Endodermal cell (in vitro differentiated cells): ENCODE measurements at places on chromosomes 2 and 18. TPM values are rescaled to one million over a fixed set of nuclear protein-coding genes. Genes with fewer than 3 reads are reported as not detected.

The EGR4 gene
- 0.23 TPM in 1 of 3 replicates, not detected in the others for total RNA-seq

The CNGA3 gene
- 0.26 TPM in 1 of 3 replicates, not detected in the others for total RNA-seq

- no peak for DNase-seq
These were observed 211.6 kb downstream of the ZNF521 start for GRCh38 chr18:25140124-25140961.

The TFPI gene
- total RNA-seq = 34.3 and 35.5 TPM in 2 replicates

- DNase-seq = no peak
These were observed 423.7 kb upstream of the MMADHC start for GRCh38 chr2:150011161-150011730.

The SYT4 gene
- total RNA-seq = 0.38 to 0.95 TPM (median 0.82 TPM) in 3 replicates

DNA sequence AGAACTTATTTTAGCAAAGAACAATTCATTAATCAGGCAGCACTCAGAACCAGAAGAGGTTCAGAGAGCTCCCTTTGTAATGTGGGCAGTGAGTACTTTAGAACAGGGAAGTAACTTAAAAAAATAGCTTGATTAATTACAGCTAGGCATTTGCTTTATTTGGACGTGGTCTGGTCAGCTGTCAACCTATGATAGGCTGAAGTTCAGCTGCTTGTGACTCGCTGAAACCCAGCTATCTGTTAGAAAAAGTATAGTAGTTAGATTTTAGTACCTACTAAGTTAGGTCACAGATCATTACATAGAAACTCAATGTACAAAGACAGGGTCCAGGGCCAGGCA is 40.0 kb downstream of the PKDCC start:
- no peak for DNase-seq

DNA sequence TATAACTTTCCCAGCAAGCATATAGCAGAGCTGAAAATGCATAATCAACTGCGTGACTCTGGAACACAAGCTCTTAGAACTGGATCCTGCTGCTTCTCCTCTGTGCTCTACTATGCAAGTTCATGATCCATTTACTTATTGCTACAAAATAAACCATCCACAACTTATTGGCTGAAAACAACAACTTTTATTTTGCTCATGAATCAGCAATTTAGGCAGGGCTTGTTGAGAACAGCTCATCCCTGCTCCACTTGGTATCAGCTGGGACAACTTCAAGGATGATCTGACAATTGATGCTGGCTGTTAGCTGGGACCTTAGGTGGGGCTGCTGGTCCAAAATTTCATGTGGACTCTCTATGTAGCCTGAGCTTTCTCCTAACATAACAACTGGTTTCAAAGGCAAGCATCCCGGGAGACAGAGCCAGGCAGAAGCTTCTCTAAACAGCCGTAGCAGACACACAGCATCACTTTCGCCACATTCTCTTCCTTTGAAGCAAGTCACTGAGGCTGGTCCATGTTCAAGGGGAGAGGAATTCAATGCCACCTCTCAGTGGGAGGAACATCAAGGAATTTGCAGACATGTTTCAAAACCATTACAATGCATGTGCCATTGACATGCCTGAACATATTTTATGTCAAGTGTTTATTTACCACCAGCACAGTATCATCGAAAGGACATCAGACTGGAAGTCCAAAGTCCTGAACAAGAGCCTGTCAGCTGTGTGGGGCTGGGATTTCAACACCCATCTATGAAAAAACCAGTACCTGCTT is 153.1 kb upstream of the PKDCC start:
- no peak for DNase-seq

- DNase-seq = peak; percentile 10
These were observed 256.4 kb upstream of the PXDN start for GRCh38 chr2:2000724-2001061.

The IL37 gene
- not detected in 3 replicates for total RNA-seq

- DNase-seq = peak; percentile 53
These were observed 51.5 kb downstream of the DNAJC10 start for GRCh38 chr2:182767578-182767977.

The DPYSL5 gene
- total RNA-seq = 2.6 and 3.5 TPM in 2 replicates

- no peak for DNase-seq
These were observed 848.8 kb downstream of the TDRD15 start for GRCh38 chr2:21972586-21972985.

The ST6GAL2 gene
- total RNA-seq = 15.6 to 20.7 TPM (median 17.9 TPM) in 3 replicates

The TUBB8B gene
- 1.3 and 1.4 TPM in 2 replicates for total RNA-seq

GRCh38 chr2:204177977-204178522 is 241.5 kb downstream of the ICOS start:
- peak; percentile 89 for DNase-seq

The VSNL1 gene
- total RNA-seq = 0.33 to 1.5 TPM (median 1.4 TPM) in 3 replicates

The FLACC1 gene
- 0.79 and 1.1 TPM in 2 replicates for total RNA-seq
